Right hindlimb (tissue), 1 donor: ENCODE measurements at places on chromosomes 3 and 15.

DNA sequence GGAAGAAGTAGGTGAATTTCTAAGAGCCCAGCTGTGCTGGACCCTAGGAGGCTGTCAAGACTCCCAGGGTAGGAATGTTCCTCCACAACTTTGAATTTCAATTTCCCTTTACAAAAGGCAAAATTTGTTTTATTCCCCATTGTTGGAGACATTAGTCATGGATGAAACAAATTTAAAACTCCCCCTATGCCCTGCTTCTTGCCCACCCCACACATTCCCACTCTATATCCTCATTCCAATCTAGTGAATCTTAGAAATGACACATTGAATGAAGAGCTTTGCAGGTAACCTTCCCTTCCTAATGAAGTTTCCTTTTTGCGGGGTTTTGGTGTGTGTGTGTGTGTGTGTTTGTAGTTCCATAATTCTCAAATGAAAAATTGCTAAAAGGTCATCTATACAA, 72.6 kb downstream of the CCNL1 start:
- no peak for DNase-seq

GRCh38 chr15:29470311-29470710, 200.7 kb upstream of the NSMCE3 start:
- no peak for DNase-seq

DNA sequence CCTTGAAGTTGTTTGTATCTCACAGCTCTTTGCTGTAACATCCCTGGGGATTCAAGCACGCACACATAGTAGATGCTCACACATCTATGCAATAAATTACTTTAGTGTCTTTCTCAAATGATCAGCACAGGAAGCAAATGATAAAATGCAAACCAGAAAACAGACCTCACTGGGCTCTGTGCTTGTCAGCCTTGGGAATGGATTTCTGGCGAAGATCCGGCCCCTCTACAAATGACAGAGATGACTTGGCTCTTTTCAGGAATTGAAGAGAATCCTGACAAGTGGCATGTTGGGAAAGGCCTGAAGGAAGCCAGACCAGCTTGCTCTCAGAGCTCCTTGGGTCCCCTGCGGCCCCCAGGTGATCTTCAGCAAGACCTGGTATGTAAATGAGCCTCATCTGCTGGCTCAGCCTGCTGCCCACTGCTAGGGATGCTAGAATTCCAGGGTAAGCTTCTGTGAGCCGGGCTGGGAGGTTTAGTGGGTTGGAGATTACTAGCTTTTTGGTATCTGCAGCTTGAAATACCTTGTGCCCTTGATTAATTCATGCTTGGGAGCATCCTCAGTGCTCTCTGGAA, 54.1 kb downstream of the LPP start:
- DNase-seq, result no peak

DNA sequence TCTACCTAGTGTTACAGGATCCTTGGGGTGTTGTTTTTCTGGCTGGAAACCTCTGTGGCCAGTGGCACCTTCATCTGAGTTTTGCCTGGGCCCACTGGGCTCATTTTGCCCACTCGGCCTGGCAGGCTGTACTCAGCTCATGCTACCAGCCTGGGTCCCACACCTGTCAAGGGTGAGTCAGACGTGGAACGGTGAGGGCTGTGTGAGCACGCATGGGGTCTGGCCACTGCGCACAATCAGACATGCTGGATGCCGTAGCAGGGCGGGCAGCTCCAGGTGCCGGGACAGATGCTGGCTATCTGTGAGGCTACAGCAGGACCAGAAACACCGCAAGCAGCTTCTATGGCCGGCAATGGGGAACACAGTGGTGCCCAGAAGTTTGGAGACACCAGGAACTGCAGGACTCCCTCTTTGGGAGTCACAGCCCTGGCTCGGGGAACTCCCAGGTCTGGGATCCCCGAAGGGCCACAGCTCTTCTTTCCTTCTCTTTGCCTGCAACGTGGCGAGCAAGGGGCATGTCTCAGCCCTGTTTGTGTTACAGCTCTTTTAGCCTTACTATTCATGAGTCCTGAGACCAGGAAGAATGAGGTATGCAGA, 35.9 kb upstream of the DNAJC13 start:
- no peak for DNase-seq

DNA sequence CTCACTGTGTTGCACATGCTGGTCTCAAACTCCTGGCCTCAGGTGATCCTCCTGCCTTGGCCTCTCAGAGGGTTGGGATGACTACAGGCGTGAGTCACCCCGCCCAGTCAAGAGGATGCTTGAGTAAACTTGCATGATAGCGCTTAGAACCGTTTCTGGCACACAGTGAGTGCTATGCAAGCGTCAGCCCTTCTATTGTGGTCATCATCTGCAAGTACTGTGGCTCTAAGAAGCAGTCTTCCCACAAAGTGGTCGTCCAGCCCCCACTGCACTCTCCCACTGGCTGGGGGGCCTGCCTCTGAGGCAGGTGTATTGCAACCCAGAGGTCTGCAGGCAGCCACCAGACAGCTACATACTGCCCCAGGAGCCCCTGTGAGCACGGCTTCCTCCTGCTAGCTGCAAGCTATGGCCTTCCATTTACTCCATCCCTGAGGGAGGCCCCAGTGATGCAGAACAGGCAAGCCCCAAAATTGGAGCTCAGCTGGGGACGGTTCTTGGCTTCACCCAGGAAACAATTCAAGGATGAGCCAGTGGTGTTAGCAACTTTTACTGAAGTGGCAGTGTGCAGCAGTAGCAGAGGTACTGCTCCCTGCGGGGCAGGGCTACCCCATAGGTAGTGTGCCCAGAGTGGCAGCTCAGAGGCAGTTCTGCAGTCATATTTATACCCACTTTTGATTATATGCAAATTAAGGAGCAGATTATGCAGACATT, 95.4 kb downstream of the LSM3 start:
- no peak for DNase-seq

DNA sequence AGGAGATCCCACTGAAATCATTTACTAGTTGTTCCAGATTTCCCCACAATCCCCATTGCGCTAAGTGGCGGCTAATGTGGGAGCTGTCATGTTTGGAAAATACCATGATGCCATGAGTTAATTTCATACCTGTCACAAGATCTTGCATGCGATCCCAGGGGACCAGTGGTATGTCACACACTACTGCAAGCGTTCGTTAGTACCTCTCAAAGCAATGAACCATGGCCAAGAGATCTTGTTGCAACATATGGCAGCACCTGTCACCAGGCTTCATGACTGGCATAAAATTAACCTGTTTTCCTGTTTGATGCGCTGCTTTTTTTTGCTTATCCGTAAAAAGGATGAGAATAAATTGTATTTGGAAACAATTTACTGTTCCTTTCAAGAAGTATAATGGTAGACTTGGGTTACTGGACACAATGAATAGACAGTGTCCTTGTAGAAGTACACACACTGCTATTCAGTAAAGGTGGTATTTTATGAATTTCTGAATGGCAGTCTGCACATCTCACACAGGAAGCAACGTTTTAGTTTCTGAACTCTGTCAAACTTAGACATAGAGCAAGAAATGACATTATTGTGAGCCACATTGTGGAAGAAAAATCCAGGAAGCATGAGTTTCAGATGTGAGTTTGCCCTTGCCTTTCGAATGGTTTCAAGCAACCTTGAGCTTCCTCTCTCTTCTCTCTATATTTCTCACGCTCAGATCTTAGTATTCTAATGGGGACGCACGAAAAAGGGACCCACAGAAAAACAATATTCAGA, 81.9 kb downstream of the CHL1 start:
- peak; percentile 16 for DNase-seq
